ENCODE measurements at places on chromosomes 5 and 9.
A peak's percentile ranks its signal among the peaks of the same experiment; 100 is the strongest.

DNA sequence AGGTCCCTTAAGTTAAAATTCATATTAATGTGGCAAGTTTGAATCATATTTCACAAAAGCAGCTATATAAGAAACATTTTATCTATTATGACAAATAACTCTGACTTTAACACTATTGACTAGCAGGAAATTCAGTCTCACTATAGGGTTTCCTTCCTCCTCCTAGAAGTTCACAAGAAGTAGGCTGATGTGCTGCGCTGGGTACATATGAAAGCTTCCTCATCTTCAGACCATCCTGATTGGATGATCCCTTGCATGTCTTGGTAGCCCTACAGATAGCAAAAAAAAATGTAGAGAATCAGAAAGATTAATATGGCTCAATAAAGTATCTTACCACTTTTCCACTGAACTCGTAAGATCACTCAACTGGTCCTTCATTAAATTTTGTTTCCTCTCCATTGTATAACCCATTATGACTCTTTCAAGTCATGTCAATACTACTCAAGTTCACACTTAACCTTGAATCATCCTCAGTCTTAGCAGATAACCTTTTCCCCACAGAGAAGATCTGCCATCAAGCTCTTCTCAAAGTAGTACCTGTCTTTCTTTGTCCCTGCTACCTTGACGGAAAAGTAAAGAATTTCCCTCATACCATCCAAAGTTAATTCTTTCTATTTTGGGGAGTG, 11.5 kb upstream of the PSIP1 start:
- no peak for DNase-seq

DNA sequence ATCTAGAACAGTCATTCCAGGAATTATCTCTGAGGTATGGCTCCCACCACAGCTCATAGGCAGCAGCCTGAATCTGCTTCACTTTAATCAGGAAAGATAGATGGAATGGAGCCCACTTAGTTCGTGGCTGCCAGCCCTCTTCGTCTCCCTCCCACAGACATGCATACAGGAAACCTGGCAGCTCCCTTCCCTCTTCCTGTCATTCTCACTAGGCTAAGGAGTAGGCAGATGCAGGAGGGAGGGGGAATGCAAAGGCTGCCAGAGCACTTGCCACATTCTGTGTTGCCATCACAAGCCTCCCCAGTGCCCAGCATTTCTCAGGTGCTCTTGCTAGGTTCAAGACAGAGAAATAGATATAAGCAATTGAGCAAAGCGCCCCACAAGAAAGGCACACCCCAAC, 378.9 kb downstream of the ELAVL2 start:
- DNase-seq = no peak

- DNase-seq = no peak
Observed at GRCh38 chr5:62268234-62268633, 37.8 kb upstream of the KIF2A start.

GRCh38 chr5:81300921-81301270, 491 bp upstream of the ZCCHC9 start:
- DNase-seq = peak; percentile 5

- DNase-seq = no peak
Observed at GRCh38 chr5:115329475-115329874, 33.0 kb upstream of the CCDC112 start.

DNA sequence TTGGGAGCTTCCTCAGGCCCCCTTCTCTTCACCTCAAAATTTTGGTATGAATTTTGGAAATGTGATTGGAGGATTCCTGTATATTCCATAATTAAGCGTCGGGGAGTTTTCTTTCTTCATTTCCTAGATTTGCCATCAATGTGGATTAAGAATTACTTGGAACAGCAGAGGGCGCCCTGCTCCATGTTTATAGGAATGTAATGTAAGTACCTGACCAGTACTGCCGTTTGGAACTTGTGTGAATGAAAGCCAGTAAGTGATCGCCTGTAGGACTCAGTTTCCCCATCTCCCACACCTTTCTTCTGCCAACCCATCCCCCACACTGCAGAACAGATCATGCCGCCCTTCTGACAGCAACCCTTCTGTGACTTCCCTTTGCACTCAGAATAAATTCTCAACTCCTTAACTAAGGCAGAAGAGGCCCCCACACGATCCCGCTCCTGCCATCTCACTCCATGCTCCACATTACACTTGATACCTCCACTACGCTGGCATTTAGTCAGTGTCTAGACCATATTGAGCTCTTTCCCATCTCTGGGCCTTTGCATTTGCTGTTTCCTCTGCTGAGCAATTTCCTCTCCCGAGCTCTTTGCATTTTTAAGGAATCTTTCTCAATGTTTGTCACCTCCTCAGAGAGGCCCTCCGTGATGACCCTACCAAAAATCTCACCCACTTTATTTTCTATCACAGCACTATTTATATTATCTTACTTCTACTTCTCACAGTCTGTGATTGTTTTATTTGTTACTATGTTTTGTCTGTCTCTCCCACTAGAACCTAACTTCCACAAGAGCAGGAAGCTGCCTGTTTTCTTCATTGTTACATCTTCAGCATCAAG, 79.5 kb upstream of the HTR4 start:
- peak; percentile 78 for DNase-seq

DNA sequence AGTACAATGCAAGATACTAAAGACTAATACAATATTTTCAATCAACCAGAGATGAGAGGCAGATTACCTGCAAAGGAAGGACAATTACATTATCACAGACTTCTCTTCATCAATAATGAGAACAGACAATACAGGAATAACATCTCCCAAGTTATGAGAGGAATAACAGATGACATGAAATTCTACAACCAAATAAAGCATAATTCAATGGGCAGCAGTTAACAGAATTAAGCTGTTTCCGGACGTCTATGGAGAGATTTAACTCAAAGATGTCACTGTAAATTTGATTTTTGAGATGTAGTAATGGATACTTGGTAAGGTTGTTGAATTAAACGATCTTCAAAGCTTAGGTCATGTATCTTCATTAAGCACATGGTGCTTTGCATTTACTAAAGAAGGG, 19.8 kb upstream of the PARP8 start:
- no peak for DNase-seq

GRCh38 chr5:161312882-161313281, 233.6 kb downstream of the GABRB2 start:
- DNase-seq = no peak

GRCh38 chr5:124131466-124131865, 615.0 kb downstream of the ZNF608 start:
- DNase-seq = no peak

DNA sequence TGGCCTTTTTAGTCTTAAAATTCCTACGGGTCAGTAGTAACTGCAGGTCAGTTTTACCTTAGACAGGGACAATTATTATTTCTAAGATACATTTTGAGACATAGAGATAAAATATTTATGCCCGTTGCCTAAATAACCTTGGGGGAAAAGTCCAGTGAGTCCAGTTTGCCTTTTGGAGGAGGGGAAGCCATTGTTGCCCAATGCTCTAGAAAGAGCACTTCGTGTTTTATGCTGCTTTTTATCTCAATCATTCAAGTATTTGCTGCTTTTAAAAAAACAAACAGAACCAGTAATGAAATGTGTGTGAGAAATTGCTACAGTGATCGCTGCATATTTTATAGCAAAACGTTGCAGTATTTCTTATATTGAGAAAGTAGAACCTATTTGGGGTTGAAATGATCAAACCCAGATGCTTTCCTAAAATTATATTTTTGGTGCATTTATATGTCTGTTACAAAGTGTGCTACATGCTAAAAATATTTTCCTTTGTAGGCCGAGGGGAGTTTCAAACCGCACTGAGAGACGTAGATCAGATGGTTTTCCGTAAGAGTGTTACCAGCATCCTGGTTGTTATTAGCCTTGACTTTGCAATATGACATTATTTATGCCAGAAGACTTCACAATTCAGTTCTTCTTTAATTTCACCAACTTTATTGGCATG, 266.8 kb downstream of the AOPEP start:
- no peak for DNase-seq

- DNase-seq = no peak
Observed at GRCh38 chr9:98951967-98952366, 8.3 kb downstream of the COL15A1 start.

DNA sequence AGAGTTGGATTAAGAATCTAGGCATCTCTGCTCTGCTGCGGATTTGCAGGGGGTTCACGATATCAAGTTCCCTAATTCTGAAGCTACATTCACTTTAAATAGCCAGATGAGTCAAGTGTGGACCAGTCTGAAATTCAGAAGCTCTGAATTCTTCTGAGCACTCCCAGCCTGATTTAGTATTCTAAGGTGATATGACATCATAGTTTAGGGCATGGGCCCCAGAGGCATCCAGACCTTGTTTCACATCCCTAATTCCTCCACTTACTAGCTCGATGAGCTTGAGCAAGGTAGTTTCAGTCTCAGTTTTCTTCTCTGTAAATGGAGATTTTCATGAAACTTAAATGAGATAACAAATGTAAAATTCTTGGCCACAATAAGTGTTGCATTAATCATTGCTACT, 65.2 kb downstream of the TMEM167A start:
- no peak for DNase-seq

GRCh38 chr9:117722108-117722761, 18.0 kb downstream of the TLR4 start:
- DNase-seq = no peak

DNA sequence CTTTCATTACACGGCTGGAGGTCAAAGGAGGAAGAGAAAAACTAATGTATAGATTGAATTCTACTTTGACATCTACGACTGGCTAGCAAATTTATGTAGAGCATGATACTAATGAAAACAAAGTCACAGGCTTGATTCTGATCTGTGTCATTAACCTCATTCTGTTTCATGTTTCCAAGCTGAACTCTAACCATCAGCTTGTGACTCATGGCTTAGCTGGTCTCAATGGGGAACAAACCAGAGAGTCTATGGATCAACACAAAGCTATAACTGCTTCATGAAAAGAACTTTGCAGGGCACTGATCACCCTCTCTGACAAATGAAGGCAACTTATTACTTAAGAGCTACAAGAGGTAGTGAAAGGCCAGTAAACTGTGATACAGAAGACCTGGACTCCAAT, 23.6 kb upstream of the PDE4D start:
- peak; percentile 45 for DNase-seq
